ENCODE measurements at places on chromosomes 5 and 9.

DNA sequence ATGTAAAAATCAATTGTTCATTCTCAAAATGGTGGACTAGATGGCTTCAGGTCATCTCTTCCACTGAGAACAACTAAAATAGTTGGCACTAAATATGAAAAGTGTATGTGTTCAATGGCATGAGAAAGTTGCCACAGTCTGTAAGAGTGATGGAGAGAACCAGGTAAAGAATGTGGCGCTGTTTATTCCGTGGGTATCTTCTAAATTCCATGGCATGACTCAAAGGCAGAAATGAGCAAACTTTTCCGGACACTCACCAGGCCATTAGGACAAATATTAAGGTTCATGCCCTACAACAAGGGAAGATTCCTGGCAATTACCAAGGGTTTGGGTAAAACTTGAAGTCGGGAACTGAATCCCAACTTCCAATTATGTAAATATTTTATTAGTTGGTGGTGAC, 825.4 kb upstream of the CDH6 start:
- DNase-seq: no peak

DNA sequence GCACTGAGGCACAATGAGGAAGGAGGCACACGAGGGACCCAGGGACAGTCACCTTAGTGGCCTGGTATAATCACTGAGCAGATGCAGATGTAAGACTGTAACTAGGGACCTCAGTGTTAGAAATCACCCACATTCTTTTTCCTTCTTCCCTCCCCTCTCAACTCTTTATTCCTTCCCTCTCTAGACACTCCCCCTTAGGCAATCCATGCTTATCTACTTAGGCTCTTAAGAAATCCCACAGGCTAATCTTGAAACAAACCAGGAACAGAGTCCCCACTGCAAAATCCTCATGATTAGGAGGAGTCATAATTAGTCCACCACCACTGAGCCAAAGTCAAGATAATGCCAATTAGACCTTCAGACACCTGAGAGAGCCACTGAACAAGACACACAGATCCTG, 84.7 kb downstream of the ELAVL2 start:
- DNase-seq: no peak

DNA sequence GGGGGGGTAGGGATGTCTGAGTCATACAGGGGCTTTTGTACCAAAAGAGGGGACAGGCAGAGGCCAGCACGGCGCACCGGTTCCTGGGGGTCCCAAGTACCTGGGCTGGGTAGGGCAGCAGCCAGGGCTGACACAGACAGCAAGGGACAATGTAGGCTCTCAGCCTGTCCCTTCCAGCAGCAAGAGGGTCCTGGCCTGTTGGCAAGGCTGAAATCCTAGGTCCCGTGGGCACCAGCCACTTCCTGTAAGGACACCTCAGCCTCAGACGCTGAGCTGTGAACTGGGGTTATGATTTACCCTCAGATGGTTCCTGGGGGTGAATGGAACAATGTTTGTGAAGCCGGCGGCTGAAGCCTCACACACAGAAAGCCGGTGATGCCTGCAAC, 41.3 kb downstream of the NACC2 start:
- DNase-seq: no peak

DNA sequence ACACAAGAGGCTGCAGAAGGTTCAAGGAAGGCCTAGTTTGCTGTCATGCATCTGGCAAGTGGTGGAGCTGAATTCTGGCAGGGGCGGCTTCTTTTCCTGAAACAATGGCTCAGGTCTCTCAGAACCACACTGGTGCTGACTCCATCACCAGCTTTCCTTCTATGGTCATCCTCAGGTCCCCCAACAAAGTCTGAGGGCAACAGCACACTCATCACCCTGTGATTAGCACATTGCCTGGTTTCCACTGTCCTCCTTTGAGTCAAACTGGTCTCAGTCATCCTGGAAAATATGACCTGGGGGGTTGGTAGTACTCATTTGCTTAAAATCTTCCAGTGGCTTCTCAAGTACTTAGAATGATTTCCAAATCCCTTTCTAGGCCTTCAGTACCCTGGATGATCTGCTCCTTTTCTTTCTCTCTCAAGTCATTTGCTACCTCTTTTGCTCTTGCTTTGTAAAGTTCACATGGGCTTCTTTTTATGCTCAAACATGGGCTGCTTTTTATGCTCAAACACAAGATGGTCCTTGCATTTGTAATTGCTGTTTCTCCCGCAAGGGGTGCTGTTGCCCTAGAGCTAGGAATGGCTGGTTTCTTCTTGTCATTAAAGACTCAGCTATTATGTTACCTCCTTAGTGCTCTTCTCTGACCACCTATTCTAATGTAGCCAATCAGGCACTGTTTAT, 144.9 kb downstream of the ALDH1A1 start:
- no peak for DNase-seq

DNA sequence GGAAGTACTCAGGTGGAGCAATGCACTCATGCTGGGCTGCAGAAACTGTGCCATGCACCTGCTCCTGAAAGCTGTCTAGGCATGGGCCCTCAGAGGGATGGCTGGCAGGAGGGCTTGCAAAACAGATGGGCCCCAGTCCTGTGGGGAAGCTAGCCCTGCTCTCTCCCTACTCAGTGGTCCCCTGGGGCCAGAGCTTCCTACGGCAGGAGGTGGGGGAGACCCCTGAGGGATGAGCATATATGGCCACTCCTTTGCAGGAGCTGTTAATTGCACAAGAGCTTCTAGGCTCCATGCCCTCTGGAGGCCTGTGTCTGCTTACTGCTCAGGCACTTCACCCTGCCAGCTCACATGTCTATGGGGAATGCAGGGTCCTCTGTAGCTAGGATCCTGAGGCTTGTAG, 545.3 kb upstream of the PTPRD start:
- no peak for DNase-seq

- no peak for DNase-seq
Measured at GRCh38 chr9:14309403-14309802, 4.5 kb downstream of the NFIB start.

DNA sequence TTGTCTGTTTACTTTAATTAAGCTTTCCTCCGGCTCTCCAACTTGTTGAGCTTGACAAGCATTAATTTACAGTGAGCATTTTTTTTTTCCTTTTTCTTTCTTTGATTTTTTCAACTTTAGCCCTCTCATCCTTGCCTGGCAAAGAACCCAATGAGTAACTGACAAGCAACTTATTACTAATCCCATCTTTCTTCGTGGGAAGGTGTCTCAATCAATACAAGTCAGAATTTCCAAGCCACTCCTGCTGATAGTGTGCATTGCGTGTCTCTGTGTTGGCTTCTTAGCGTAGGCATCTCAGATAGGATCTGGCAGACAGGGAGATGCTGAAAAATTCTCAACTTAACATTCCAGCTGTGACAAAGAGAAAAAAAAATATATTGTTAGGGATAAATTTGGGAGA, 527.7 kb upstream of the WWC1 start:
- no peak for DNase-seq

DNA sequence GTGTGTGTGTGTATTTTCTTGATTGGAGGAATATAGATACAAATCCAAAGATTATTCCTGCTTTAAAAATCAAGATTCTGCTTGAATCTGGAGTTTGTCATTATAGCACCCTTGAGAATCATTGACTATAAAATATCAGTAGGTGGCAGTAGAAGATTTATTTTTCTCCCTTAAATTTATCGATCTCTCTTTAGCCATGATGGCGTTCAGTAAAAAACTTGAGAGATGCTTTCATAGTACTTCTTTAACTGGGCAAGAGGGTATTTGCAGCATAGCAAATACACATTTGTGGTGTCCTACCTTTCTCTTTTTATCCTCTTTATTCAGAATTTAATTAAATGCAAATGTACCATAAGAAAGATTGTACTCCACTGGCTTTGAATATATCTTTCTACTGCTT, 307.7 kb downstream of the ADGRV1 start:
- DNase-seq: no peak
